ENCODE measurements at places on chromosomes 11 and 22.
A peak's percentile ranks its signal among the peaks of the same experiment; 100 is the strongest.

- DNase-seq = no peak
Observed at GRCh38 chr11:20360650-20361049, 2.9 kb upstream of the HTATIP2 start.

DNA sequence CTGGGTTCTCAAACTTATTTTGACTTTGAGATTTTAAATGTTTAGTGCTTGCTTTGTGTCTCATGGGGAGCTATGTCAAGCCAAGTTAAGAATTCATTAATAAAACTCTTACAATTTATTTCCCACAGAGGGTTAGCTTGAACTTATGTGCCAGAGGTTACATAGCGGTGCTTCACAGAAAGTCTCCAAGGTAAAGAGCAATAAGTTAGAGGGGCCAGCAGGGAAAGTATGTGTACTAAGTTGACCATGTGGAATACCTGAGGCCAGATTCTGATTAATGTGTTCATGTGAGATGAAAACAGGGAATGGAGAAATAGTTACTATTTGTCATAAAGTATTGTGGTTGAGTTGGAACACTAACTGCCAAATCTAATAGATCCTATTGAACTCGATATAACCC is 149.3 kb downstream of the TMEM135 start:
- DNase-seq = no peak

DNA sequence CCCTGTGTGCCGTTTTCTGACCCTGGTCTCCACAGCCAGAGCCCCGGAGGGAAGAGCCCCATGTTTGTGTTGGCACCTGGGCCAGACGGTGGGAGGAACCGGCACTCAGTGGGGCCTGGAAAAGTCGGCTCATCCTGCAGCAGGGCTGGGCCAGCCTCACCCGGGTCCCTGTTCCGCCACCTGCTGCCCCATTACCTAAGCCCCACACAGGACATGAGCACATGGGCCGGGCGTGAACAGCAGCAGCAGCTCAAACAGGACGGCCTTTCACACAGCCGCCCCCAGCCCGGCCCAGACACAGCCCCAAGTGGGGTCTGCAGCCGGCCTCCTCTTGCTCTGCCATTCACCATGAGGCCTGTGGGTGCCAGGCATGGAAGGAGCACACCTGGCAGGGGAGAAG is 302.4 kb downstream of the MN1 start:
- DNase-seq = no peak

DNA sequence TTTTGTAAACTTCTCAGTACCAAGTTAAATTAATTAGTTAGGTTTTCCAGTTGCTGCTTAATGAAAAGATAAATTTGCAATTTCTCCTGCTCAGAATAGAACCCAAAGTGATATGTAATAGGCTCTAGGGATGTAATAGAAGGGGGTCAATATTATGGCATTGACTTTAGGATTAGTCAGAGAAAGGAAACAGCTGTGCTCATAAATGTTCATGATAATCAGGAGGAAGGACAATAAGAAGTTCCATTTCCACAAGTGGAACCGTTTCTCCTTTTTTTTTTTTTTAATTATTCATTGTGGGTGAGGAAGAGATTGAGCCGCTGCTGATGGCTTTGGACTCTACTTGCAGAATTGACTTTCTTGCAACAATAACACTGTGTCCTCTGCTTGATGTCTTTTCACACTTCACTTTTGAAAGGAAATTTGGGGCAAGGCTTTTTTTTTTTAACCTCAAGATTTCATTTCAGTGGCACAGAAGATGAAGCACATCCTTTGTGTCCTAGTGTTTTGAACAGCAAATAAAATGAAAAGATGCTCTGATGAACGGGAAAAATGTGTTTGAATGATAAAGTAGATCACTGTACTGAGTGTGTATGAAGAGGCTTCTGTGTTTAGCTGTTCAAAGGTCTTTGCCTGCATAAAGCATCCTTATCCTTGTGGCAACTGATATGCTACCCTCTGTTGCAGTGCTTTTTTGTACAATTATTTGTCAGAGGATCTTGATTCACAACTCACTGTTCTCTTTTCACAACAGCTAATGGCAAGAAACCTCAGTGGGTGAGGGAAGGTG is 62.4 kb downstream of the GAS2 start:
- DNase-seq = no peak

GRCh38 chr22:37999640-38000272 is 15.4 kb upstream of the SOX10 start:
- no peak for DNase-seq

DNA sequence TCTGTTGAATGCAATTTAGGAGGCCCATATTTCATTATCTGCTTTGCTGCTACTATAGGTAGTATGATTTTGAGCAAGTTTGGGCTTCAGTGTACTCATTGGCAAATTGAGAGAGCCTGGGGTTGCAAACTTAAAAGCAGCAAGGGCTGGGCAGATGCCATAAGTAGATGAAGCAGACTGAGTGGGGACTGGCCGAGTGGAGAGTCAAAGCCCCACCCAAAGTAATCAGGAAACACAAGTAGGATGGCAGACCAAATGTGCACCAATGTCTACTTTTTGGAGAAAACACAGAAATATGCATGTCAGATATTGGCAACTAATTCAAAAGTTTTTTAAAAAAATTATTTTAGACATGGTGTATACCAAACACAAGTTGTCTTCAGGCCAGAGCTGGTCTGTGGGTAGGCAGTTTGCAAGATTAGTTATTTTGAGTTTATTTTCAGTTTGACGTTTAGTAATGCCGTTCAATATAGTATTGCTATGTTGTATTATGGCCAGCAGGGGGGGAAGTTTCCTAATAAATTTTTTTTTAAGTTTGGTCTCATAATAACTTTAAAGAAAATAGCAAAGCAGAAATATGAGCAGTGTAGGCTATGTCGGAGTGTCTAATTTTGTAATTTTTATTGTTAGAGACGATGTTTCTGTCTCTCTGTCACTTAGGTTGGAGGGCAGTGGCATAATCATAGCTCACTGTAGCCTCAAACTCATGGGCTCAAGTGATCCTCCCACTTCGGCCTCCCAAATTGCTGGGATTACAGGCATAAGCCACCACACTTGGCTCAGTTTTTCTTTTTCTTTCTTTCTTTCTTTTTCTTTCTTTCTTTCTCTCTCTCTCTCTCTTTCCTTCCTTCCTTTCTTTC is 105.1 kb downstream of the HIPK3 start:
- DNase-seq = no peak

GRCh38 chr11:72672597-72673238 is 1.5 kb downstream of the PDE2A start:
- DNase-seq = no peak

DNA sequence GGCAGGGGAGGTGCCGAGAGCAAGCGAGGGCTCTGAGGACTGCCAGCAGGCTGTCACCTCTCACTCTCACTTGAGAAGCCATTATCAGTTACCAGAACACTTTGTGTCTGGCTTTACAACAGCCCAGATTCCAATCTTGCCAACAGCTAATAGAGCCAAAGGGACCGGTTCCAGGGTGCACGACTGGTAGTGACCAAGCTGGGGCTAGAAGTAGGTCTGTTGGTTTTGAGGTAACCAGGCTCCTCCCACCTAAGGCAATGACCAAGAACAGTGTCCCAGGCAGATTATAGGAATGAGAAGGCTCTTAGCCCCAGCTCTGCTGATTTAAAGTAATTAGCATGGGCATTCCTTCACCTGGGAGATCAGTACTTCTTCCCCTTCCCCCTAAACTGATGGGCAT is 7.2 kb upstream of the IL10RA start:
- no peak for DNase-seq

GRCh38 chr11:40924915-40925314 is 534.5 kb downstream of the LRRC4C start:
- DNase-seq = no peak

DNA sequence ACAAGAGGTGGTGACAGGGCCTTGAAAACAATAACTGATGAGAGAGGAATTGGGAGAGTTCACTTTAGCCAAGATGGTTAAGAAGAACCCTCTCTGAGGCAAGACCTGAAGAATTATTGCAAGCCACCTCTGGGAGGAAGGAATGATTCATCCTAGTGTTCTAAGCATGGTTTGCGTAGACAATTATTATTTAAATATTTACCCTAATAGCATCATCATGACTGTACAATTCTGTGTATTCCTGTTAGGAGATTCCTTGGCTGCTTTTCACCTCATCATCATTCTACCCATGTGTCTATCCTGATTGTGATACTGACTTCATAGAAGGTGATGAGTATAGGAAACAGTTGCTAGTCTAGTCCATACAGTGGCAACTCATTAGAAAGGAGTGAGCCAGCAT is 264.4 kb downstream of the DDX10 start:
- DNase-seq = peak; percentile 62

DNA sequence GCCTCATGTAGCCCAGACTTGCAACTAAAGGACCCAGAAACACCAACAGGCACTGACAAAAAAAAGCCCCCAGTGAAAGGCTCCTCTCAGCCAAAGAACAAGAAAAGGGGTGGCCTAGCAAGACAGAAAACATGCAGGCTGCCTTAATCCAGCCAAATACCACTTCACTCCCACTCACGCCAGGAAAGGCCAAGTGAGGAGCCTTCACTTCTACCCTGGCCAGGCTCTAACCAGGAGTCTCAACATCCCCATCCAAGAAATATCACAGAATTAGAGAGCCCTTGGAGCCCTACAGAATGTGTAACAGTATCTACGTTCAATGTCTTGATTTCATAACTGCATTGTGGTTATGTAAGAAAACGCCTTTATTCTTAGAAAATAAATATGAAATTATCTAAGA is 149.0 kb downstream of the APOL5 start:
- no peak for DNase-seq

GRCh38 chr11:106904826-106905225 is 113.5 kb downstream of the GUCY1A2 start:
- no peak for DNase-seq

GRCh38 chr22:36286096-36286957 is 33.4 kb downstream of the APOL1 start:
- peak; percentile 35 for DNase-seq

Measured in amniotic stem cell (primary cell).